ENCODE measurements at places on chromosomes 3 and 15. TPM values are rescaled to one million over a fixed set of nuclear protein-coding genes. Genes with fewer than 3 reads are reported as not detected.

Gene EDC3
- total RNA-seq: 50.6 TPM

Gene FAM43A
- 5.4 TPM for total RNA-seq

- DNase-seq: no peak
These were observed 90.2 kb downstream of the DCUN1D1 start for GRCh38 chr3:182889948-182890629.

DNA sequence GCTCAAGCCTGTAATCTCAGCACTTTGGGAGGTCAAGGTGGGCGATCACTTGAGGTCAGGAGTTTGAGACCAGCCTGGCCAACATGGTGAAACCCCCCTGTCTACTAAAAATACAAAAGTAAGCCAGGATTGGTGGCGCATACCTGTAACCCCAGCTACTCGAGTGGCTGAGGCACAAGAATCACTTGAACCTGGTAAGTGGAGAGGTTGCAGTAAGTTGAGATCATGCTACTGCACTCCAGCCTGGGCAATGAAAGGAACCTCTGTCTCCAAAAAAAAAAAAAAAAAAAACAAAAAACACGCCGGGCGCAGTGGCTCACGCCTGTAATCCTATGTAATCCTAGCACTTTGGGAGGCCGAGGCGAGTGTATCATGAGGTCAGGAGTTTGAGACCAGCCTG is 18.9 kb upstream of the AP4E1 start:
- no peak for DNase-seq
